HFF-Myc (cell line): ENCODE measurements at places on chromosomes 13 and 19.
A peak's percentile ranks its signal among the peaks of the same experiment; 100 is the strongest.

DNA sequence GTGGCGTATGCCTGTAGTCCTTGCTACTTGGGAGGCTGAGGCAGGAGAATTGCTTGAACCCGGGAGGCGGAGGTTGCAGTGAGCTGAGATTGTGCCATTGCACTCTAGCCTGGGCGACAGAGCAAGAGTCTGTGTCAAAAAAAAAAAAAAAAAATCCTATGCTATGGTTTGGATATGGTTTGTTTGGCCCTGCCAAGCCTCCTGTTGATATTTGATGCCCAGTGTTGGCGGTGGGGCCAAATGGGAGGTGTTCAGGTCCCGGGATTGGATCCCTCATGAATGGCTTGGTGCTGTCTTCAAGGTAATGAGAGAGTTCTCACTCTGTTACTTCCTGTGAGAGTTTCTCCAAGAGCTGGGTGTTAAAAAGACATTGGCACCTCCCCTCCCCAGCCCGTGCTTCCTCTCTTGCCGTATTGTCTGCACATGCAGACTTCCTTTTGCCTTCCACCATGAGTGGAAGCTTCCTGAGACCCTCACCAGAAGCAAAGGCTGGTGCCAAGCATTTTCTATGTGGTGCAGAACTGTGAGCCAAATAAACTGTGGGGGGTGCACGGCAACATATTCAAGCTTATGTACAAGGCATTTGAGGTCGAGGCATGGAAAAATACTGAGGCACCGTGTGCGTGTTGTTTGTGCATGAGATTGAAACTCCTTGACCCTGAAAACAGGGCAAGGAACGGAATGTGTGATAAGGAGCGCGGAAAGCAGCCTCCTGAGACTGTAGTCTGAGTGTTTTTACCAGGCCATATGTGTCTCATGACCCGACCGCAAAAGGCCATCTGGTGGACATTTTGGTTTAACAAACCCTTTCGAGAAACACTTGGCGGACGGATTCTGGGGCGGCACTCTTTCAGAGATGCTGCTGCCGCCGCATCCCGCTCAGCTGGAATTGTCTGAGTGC, 7.3 kb downstream of the SIGLEC9 start:
- DNase-seq, result peak; percentile 21

GRCh38 chr19:17517898-17518297, 6.4 kb downstream of the PGLS start:
- no peak for DNase-seq

GRCh38 chr19:29884466-29884865, 57.6 kb upstream of the URI1 start:
- no peak for DNase-seq

GRCh38 chr19:57241176-57241575, 744 bp downstream of the ZNF805 start:
- no peak for DNase-seq

DNA sequence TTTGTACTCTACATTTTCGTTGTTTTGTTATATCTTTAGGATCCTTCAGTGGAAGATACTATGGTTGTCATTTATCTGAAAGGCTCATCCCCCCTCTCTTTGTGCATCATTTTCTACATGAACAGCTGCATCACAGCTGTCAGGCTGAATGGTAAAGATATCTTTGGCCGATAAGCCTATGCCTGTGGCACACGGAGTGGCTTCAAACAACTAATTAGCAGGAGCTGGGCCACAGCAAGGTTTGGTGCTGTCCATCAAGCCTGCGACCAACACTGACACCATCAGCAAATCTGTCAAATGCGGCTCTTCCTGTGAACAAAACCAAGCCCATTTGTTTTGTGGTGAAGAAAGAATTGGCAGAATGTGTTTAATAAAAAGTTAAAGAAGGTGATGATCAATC, 334.4 kb downstream of the PCDH9 start:
- DNase-seq, result no peak

- no peak for DNase-seq
Measured at GRCh38 chr13:51727634-51728274, 76.2 kb downstream of the DHRS12 start.

DNA sequence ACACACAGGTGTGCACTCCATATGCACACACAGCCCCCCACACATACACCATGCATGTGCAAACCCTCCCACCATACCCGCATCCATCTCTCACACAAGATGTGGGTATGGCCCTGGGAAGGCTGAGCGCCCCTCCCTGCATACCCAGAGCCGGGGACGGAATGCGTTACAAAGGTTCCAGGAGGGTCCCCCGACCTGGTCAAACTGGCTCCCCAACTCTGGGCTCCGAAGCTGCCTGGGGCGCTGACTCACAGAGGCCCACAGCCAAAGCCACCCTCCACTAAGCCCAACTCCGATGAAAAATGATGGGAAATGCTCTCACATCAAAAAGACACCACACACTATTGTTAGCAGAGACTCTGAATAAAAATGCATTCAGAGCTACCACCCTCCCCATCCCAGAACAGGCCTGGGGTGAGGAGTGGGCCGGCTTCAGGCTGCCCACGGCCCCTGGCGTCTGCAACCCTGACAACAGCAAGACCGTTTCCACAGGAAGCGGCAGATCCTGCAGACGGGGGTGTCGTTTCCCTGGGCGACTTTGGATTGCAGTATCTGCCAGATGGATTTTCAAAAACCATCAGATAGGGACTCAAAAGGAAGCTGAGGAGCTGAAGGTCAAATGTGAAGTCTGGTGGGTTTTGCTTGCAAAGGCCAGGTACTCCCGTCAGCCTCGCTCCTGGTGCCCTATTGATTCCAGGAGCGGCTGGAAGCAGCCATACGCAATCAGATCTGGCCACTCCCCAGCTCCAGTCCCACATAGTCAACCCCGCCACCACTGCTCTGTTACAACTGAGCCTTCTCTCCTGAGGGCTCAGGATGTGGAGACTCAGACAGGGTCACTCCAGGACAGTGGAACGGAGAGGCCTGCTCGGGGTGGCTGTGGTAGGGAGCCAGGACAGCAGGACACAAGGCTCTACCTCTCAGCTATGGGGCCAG, 14.3 kb downstream of the PEPD start:
- DNase-seq, result no peak

- peak; percentile 37 for DNase-seq
Measured at GRCh38 chr13:79483086-79483706, 2.2 kb downstream of the NDFIP2 start.

DNA sequence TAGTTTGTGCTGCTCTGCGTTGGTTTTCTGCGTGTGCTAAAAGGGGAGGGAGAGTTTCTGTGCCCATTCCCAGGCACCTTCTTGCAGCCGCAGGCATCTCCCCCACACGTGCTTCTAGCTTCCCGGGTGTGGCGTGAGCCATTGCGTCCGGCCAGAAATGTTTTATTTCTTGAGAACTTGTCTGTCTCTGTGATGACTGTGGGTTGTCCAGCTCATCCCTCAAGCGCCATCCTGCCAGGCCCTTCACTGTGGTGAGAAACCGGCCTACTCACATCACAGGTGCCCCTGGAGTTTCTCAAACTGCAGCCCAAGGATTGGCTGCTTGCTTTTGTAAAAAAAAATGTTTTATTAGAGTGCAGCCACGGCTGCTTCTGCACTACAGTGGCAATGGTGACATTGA, 24.2 kb downstream of the EPN1 start:
- no peak for DNase-seq

DNA sequence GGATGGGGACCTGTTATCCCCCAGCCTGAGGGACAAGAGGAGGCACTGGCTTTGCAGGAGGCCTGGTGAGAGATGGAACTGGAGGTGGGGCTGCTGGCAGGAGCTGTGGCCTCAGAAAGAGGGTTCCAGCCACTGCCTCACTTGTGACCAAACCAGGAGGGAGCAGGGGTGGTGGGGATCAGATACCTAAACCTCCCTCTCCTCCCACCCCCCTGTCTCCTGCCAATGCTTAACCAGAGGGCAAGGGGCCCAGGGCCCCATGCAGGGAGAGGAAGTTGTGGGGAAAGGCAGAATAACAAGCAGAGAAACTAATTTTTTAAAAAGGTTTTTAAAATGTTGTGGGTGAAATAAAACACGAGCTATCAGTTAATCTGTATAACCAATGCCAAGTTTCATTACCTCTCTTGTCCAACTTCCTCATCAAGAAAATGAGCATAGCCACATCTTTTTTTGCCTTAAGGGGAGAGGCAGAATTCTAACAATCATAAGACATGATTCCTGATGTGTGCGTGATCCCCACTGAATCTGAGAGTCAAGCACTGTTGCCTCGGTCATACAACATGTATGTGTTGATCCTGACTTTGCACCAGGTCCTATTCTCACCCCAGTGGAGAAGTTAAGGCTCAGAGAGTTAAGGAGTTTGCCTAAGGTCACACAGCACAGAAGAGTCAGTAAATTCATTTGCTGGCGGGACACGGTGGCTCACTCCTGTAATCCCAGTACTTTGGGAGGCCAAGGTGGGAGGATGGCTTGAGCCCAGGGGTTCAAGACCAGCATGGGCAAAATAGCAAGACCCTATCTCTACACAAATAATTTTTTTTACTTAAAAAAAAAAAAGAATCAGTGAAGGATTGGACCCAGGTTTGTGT, 12.9 kb downstream of the FXYD5 start:
- no peak for DNase-seq

DNA sequence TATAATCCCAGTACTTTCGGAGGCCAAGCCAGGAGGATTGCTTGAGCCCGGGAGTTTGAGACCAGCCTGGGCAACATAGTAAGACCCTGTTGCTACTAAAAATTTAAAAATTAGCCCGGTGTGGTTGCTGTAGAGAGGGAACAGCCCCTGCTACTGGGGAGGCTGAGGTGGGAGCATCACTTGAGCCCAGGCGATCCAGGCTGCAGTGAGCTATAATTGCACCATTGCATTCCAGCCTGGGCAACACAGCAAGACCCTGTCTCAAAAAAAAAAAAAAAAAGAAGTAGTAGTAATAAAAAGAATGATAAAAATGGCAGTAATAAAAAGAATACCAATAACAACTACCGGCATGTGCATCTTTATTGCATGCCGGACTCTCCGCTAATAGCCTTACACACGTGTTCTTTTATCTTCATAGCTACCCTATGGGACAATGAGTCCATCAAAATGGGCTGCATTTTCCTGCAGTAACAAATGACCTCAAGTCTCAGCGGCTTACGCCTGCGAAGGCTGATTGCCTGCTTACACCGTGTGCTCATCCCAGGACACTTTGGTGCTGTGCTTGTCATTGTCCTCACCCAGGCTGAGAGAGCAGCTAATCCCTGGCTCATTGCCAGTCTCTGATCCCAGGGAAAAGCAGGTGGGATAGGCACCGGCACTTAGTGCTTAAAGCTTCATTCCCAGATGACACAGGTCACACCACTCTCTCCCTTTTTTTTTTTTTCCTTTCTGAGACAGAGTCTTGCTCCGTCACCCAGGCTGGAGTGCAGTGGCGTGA, 14.4 kb upstream of the SYCN start:
- DNase-seq, result no peak

- DNase-seq, result peak; percentile 91
Measured at GRCh38 chr19:45613926-45614725, 12.1 kb upstream of the GPR4 start.
